Activated effector memory CD4-positive, alpha-beta T cell treated with Interleukin-2 at 50 U/mL for 16 hours (primary cell): ENCODE measurements at places on chromosomes 1 and 21.
A peak's percentile ranks its signal among the peaks of the same experiment; 100 is the strongest.

DNA sequence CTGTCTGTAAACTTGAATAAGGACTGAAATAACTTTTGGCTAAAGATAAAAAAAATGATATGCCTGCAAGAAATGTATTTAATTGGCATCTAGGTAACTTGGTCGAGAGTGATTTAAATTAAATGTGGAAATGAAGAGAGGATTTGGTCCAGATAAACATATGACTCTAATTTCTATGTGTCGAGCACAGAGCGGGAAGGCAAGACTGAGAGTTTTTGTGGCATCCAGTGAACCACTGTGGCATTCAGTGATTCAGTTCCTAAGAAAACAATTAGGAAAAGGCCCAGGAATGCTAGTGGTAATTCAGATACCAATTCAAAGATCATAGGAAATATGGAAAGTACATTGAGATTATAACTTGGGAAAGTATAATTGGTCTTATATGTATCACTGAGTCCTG is 39.6 kb downstream of the PDE4B start:
- DNase-seq = no peak

DNA sequence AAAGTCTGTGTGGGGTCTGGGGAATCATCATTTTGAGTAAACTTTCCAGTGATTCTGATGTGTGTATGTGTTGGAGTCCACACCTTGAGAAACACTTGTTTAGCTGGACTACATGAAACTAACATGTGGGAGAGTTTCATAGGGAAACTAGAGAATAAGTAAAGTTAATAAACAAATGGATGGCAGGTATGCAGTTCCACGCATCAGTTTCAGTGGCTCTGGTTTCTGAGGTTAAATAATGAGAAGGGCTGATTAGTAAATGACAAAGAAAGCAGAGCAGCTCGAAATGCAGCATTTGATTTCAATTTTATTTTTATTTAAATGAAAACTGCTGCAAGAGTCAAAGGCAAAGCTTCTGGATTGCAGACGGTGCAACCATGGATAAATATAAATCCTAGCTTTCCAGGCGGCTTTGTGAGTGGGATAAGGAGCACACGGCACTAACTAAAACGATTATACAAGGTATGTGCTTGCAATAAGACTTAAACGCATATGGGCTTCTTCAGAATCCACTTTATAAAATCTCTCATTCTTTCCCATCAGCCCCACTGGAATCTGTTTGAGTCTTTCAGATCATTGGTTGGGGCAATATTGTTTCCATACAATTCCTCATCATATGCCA is 310.7 kb downstream of the PLPP3 start:
- DNase-seq = no peak

- DNase-seq = no peak
Measured at GRCh38 chr1:225914947-225915346, 9.1 kb downstream of the PYCR2 start.

DNA sequence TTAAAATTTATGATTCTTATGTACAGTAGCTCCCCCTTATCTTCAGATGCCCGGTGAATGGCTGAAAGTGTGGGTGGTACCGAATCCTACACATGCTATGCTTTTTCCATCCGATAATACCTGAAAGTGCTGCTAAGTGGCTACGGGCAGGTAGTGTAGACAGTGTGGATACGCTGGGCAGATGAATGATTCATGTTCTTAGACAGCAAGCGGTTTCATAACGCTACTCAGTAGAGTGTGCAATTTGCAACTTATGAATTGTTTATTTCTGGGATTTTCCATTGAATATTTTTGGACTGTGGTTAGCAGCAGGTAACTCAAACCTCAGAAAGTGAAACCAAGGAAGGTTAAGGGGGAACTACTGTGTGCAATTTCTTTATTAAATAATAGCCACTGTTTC is 7.5 kb downstream of the PCP4 start:
- DNase-seq = no peak

GRCh38 chr1:85388416-85388815 is 76.5 kb downstream of the DDAH1 start:
- no peak for DNase-seq

- DNase-seq = no peak
Measured at GRCh38 chr1:49102752-49103151, 326.1 kb upstream of the BEND5 start.

- DNase-seq = no peak
Measured at GRCh38 chr1:92922356-92923035, 38.8 kb downstream of the DIPK1A start.

DNA sequence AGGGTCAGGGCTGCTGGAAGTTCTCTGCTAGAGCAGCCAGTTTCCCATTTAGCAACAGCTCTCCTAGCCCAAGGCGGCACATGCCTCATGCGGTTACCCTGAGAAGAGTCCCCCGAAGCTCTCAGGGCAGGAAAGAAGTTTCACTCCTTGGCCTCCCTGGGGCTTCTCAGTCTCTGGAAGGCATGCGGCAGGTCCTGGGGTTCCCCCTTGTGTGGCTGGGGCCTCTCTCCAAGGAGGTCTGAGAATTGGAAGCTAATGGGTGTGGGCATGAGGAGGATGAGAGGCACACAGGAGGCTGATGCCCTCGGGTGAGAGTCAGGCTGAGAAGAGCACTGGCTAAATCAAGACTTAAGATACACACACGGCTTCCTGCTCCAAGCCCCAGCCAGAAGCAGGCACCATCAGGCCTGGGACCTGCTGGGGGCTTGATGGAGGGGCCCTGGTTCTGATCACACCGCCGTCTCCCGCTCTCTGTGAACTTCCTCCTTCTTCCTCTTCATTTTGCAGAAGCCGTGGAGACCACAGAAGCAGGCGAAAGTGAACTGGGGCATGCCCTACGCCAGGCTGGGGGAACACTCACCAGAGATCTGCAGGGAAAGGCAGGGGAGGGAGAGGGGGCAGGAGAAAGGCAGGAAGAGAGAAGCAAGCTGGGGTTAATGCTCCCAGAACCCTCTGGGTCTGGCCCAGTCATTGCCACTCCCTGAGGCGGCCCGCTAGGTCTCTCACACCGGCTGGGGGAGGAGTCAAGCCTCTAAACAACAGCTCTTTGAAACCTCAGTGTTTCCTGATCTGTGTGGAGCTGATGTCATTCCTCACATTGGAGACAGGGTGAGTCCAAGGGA is 15.1 kb downstream of the BLACAT1 start:
- DNase-seq = peak; percentile 66

GRCh38 chr1:54204199-54204598 is 4.2 kb downstream of the MRPL37 start:
- no peak for DNase-seq

DNA sequence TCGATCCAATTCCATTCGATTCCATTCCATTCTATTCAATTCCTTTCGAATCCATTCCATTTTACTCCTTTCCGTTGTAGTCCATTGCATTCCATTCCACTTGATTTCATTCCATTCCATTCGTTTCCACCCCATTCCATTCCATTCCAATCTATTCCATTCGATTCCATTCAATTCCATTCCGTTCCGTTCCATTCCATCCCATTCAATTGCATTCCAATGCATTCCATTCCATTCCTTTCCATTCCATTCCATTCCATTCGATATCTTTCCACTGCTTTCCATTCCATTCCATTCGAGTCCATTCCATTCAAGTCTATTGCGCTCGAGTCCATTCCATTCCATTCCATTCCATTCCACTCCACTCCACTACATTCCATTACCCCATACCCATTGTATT is 2568.7 kb upstream of the TPTE start:
- DNase-seq = no peak

GRCh38 chr1:156089704-156090103 is 7.4 kb upstream of the MEX3A start:
- no peak for DNase-seq

- no peak for DNase-seq
Measured at GRCh38 chr1:2210084-2210653, 15.6 kb upstream of the FAAP20 start.
